ENCODE measurements at places on chromosomes 3 and 15.

DNA sequence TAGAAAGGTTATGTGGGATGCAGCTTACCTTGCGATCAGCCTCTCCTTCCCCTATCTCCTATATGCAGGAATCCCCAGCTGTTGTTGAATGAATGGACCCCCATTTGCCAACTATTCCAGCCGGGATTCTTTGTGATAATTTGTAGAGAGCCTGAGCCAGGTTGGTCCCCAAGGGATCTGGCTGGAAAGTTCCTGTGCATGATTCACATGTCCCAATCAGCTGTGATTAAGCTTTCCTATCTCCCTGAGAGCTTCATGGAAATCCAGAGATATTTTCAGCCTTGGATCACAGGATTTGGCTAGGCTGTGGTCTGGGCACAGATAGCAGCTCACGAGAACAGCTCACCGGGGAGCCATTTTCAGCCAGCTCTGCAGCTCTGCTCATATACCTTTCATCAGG lies 76.7 kb downstream of the ARNT2 start:
- DNase-seq, result no peak

- no peak for DNase-seq
Measured at GRCh38 chr15:90680371-90680935, 36.7 kb upstream of the BLM start.

GRCh38 chr15:80211976-80212375 lies 40.0 kb downstream of the CTXND1 start:
- DNase-seq, result no peak

- no peak for DNase-seq
Measured at GRCh38 chr3:147574621-147575020, 165.5 kb downstream of the ZIC1 start.

GRCh38 chr15:51907136-51907862 lies 64.3 kb downstream of the LEO1 start:
- DNase-seq, result no peak

DNA sequence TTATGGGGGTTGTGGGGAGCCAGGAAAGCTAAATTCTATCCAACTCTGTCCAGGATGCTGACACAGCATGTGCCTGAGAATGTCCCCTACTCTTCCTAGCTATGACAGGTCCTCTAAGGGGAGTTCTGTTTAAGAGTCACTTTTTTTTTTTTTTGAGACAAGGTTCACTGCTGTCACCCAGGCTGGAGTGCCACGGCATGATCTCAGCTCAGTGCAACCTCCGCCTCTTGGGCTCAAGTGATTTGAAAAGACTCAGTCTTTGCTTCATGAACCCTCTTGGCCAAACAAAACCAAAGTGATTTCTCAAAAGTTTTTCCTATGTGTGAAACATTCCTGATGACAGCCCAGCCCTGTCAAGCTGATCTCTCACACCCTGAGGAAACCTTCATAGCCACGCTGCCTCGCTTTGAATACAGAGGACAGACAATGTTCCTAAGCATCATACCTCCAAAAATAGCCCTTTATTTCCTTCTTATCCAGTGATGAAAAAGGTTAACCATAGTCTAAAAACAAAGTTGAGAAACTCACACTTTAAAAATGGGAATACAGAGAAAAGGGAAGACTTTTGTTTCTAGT lies 105.5 kb upstream of the PROK2 start:
- DNase-seq, result no peak

GRCh38 chr15:90691982-90692773 lies 25.0 kb upstream of the BLM start:
- no peak for DNase-seq

- no peak for DNase-seq
Measured at GRCh38 chr15:86879250-86880229, 799.9 kb downstream of the AGBL1 start.
